ENCODE measurements at places on chromosomes 6 and 20.
A peak's percentile ranks its signal among the peaks of the same experiment; 100 is the strongest.

GRCh38 chr6:19004176-19004575 lies 617.0 kb downstream of the RNF144B start:
- no peak for DNase-seq

DNA sequence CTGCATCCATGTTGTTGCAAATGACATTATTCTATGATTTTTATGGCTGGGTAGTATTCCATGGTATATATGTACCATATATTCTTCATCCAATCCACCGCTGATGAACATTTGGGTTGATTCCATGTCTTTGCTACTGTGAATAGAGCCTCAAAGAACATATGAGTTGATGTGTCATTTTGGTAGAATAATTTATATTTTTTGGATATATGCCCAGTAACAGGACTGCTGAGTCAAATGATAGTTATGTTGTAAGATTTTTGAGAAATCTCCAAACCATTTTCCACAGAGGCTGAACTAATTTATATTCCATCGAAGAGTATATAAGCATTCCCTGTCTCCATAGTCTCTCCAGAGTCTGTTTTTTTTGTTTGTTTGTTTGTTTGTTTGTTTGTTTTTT lies 1373.5 kb downstream of the GRIK2 start:
- peak; percentile 50 for DNase-seq

DNA sequence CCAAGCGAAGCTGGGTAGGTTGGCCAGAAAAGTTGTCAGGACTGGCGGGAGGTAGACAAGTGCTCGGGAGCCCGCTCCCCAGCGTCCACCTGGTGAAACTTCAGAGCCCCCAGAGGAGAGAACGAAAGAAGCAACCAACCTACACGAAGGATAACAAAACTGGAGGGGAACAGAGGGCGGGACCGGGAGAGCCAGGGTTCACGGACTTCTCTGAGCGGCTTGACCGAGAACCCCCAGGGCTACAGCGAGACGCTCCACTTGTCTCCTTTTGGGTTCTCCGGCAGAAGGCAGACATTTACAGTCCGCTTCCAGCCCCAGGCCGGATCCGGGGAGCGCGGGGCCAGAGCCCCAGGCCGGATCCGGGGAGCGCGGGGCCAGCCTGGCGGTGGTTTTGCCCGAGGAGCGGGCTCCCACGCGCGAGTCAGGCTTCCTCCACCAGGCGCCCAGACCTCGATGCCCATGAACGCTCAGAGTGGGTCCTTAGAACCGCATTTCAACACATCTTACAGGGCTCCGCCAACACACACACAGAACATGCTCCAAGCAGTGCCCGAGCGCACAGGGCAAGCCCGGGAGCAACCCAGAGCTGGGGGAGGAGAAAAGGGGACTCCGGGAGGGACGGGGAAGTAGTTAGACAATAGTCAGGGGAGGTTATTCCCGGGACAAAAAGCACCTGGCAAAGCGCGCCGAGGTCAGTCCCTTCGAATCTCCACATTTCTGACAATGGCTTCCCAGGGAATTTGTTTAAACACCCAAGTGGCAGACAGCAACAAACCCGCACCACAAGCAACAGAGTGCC lies 1.1 kb downstream of the PTPRK start:
- peak; percentile 74 for DNase-seq

DNA sequence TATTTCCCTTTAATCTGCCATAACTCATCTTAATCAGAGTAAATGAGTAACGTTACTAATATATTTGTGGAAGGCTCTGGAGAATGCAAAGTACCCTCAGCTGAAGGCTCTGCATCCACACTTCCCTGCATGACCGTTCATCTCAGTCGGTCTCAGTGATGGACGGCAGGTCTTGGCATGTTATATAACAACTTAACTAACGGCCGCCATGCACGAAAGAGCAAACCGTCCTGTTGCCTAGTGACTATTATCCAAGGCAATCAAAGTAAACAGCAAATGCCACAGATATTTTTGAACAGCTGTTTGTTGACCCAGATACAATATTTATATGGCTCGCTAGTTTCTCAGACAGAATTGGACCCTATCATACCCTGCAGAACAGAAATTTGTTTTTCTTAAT lies 194.9 kb upstream of the SMLR1 start:
- DNase-seq = no peak

- DNase-seq = peak; percentile 83
Observed at GRCh38 chr6:4732691-4733315, 43.4 kb upstream of the CDYL start.

DNA sequence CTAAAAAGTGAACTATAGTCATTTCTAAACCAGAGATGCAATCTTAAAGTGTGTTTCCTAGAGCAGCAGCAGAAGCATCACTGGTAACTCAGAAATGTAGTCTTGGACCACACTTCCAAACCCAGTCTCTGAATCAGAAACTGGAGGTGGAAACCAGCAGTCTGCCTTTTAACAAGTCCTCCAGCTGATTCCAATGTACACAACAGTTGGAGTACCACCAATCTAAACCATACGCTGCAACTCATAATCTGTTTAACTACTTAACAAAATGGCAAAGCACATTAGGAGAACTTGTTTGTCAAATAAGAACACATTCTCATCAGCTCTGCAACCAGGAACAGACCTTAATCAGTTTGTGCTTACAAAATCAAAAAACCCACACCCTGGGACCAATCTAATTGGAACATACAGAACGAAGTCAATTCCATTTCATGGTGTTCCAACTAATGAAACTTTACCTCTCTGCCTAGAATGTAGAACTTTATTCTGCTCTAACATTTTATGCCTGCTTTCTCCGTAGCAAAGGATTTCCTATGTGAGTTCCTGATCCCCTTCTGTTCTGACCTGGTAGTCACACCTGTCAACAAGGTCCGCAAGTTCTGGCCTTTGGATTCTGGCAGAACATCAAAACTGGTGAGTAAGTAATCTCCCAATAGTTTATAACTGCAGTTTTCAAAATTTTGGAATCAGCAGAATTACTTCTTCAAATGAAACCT lies 390.4 kb downstream of the HTR1B start:
- DNase-seq = no peak

GRCh38 chr6:166344240-166344639 lies 1.9 kb upstream of the SFT2D1 start:
- DNase-seq = no peak

- DNase-seq = no peak
Observed at GRCh38 chr6:33722103-33722623, 10.7 kb upstream of the UQCC2 start.

DNA sequence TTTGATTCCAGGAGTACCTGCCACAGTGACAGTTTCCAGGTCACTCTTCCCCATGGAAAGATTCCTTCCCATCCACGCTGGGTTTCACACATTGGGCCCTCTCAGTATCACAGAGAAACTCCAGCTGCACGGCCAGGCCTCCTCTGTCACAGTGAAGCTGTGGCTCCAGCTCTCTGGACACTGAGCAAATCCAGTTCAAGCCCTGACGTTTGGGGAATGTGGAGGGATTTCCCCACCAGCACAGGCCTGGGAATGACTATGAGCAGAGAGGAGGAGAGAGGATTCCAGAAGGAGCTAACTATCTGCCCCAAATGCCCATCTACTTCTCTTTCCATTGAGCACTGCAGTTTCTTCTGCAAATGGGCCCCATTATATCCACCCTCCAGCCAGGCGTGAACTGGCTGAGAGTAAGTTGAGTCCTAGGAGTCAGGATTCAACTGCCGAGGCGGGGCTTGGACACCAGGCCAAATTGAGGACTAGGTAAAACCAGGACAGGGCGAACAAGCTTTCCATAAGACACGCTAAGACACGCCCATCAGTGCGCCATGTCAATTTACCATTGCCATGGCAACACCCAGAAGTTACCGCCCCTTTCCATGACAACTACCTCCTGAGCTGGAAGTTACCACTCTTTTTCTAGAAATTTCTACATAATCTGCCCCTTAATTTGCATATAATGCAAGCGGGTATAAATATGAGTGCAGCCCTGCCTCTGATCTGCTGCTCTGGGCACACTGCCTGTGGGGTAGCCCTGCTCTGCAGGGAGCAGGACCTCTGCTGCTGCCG lies 9.2 kb upstream of the BNIP5 start:
- DNase-seq = no peak

GRCh38 chr20:32991792-32992641 lies 12.2 kb downstream of the SUN5 start:
- no peak for DNase-seq

DNA sequence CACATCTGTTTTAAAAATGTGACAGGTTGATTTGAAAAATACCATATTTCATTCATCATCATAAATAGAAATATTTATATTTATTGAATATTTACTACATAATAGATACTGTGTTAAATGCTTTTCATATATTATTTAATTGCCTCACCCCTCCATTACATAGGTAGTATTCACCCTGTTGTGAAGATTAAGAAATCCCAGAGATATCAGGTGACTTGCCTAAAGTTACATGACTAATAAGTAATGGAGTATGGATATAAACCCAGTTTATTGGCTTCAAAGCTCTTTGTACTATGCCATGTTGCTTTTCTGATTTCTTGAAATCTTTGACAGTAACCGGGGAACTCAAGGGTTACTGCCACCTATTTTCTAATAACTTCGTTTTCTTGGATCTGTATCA lies 10.1 kb upstream of the TSPYL1 start:
- no peak for DNase-seq

DNA sequence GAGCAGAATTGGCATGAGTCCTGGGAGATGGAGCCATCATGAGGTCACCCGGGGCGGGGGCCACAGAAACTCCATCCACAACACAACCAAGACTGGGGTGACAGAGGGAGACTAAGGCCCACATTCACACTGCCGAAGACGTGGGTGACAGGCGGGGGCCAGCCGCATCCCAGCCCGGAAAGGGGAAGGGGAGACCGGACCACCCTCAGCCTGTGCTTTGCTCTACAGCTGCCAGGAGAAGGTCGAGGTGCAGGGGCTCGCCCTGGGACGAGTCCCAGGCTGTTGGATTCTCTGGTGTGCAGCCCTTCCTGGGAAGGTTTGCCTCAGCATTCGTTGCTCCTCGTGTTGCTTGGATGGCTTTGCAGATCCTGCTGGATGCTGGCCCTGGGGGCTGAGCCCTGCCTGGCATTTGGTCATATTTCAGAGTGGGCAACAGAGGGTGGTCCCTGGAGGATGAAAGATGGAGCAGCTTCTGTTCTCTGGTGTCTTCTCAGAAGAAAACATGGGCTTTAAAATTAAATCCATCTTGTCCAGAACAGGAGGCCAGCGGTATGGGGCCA lies 328.9 kb downstream of the TAF4 start:
- DNase-seq = no peak

- peak; percentile 18 for DNase-seq
Observed at GRCh38 chr20:4820806-4821518, 99.3 kb downstream of the PRND start.

- no peak for DNase-seq
Observed at GRCh38 chr6:164859816-164860215, 449.6 kb downstream of the C6orf118 start.

DNA sequence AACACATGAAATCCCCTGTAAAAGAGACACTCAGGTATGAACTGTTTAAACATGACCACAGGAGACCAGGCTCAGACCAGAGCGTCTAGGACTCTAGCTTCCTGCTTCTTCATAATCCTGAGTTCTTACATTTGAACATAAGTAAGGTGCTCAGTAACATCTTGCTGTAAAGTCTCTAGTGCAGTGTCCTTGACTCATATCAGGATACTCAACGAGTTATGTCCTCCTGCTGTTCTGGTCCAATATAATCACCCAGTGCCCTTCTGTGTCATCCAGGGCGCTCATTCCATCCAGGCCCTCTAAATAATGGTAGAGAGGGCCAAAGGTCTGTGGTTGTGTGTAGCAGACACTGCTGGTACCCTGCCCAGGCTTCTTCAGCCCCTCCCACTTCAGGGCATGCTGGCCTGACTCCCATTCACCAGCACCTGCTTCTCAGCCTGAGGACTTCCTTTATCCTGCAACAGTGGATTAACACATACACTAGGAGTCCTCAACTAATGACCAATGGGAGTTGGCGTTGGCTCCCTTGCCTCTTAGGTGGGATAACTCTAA lies 66.8 kb upstream of the MOCS1 start:
- no peak for DNase-seq

- peak; percentile 32 for DNase-seq
Observed at GRCh38 chr20:36541768-36542488, 609 bp downstream of the MYL9 start.

GRCh38 chr20:38810926-38811630 lies 5.6 kb downstream of the PPP1R16B start:
- no peak for DNase-seq

DNA sequence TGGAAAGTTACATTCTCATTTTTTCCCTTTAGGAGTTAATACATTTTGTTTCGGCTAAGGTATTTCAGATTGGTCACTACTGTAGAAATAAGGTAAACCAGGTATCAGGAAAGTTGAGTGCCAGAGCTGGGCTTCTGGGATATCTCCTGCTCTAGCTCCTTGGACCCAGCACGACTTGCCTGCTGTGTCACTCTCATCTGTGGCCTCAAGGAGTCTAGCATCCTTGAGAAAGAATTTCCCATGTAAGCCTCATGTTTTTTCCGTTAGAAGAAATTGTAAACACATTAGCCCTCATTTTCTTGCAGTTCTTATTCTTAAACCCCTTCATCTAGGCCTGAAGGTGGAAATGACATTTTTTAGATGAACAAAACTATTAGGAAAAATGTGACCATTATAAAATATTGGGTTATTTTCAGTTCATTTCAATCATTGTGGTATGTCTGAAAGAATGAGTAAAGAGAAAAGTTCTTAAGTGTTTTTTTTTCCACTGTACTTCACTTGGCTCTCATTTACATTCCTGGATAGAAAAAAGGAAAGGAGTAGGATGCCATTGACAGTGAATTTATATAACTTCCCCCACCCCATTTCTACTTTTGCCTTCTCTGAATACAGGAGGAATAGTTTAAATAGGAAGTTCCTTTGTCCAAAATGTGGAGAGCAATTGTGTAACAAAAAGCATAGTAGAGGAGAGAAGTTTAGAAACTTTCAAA lies 46.7 kb downstream of the CD2AP start:
- DNase-seq = no peak

DNA sequence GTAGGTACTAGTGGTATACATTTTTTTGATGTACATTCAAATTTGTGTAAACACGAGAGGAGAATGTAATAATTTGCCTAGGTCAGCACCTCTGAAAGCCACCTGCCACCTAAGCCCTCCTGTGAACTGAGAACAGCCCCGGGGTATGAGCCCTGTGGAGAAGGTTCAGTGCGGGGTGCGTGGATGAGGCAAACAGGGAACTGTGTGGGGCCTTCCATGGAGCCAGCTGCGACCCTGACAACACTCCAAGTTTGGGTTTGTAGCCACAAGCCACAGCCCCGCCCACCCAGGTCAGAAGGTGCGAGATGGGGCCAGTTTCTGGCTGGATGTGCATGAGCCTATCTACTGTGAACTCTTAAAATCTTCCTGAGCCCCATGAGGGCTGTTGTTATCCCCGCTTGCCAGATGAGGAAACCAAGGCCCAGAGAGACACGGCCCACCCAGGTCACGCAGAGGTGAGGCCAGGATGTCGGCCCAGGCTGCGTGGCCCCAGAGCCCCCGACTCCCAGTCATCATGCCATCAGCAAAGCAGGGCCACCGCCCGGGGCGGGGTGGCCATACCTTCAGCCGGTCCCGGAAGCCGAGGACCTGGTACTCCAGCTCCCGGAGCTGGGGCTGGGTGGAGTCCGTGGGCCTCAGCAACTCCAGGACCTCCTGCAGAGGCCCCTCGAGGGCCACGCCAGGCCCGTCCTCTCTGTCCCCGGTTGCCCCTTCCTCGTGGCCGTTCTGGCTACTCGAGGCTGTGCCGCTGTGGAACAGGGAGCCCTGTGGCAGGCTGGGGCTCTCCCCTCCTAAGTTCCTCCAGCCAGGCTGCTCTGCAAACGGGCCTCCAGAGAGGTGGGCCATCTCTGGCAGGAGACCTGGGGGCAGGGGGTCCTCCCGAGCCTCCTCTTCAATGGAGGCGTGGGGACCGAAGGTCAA lies 89.6 kb downstream of the RIPOR3 start:
- DNase-seq = no peak

GRCh38 chr6:111925296-111925695 lies 52.0 kb upstream of the FYN start:
- peak; percentile 27 for DNase-seq

- no peak for DNase-seq
Observed at GRCh38 chr6:24907919-24908649, 27.7 kb downstream of the RIPOR2 start.
